ENCODE measurements at places on chromosomes 2 and 18.

DNA sequence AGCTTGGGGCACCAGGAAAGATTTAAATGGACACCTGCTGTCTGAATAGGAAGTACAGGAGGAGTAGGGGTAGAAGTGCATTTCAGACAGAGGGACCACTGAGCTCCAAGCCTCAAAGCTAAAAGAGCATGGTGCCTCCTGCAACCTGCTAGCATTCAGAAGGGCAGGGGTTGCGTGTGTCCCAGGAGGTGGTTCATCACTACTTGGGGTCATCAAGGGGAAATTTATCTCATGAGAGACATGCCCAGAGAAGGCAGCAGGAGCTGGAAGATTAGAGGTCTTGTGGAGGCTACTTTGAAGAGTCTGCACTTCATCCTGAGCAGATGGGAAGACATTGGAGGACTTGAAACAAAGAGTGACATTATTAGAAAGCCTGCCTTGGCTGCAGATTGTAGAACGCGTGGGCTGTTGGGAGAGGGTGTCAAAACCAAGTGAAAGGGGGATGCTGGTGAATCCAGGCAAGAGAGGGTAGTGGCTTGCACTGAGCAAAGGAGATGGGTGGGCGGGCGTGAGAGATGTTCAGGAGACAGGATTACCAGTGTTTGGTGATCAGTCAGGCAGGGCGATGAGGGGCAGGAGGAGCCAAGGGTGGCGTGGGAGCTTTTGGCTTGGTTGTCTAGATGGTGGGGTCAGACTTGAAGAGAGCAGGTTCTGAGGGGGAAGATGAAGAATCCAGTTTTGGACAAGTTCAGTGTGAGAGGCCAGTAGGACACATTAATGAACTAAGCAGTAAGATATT lies 154.0 kb downstream of the DYSF start:
- no peak for DNase-seq

DNA sequence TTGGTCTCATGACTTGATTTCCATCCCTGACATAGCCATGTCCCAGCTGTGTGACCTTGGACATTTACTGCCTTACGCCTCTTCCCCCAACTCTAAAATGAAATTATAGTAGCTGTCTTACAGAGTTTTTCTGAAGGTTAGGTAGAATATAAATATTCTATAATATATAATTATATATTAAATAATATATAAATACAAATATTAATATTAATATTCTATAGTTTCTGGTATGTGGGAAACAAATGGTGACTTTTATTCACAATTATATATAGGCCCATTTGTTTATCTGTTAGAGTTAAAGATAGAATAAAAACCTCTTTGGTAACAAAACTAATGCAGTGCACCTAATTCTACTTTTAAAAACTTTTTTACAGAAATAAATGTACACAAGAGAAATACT lies 1.7 kb downstream of the RBBP8 start:
- no peak for DNase-seq

GRCh38 chr2:69212238-69213028 lies 174.6 kb downstream of the GFPT1 start:
- no peak for DNase-seq

GRCh38 chr2:131104487-131105155 lies 515 bp upstream of the PLEKHB2 start:
- peak; percentile 55 for DNase-seq

GRCh38 chr2:215442401-215442787 lies 6.5 kb upstream of the FN1 start:
- DNase-seq: no peak

Measured in activated naive CD4-positive, alpha-beta T cell treated with anti-CD3 and anti-CD28 coated beads for 36 hours (primary cell).